ENCODE measurements at places on chromosomes 2 and 18. TPM values are rescaled to one million over a fixed set of nuclear protein-coding genes. Genes with fewer than 3 reads are reported as not detected.

Gene SRD5A2
- not detected for total RNA-seq

Gene COL6A3
- total RNA-seq = 3.4 TPM

Gene GREB1
- total RNA-seq = 41.7 TPM

Gene TOGARAM2
- total RNA-seq = 0.59 TPM

Gene SCYGR4
- total RNA-seq = not detected

Gene POTEC
- 0.07 TPM for total RNA-seq

Gene LAMA3
- total RNA-seq = 5.0 TPM

Gene C2orf15
- total RNA-seq = 5.5 TPM

Gene ABCG8
- not detected for total RNA-seq

Gene INPP5D
- 7.1 TPM for total RNA-seq

Gene CLEC4F
- total RNA-seq = not detected

Gene GALM
- 13.1 TPM for total RNA-seq

Gene DSG1
- not detected for total RNA-seq

Gene FNDC4
- 14.7 TPM for total RNA-seq

Gene IL1R2
- total RNA-seq = not detected

Gene ATP6V1B1
- not detected for total RNA-seq

Gene UCN
- total RNA-seq = not detected

Gene MYO1B
- total RNA-seq = 61.2 TPM

Gene EVA1A
- total RNA-seq = 4.3 TPM

Gene GBX2
- total RNA-seq = 0.89 TPM

Gene IGFBP2
- 322 TPM for total RNA-seq

Gene NRP2
- 37.8 TPM for total RNA-seq

Gene RAB12
- 42.1 TPM for total RNA-seq

Gene LBX2
- total RNA-seq = 0.55 TPM

Gene EMILIN1
- total RNA-seq = 2.9 TPM

Gene FRZB
- total RNA-seq = 4.7 TPM

Gene PAX8
- total RNA-seq = not detected

Gene PRKAG3
- not detected for total RNA-seq

Gene FZD7
- 246 TPM for total RNA-seq

Gene SATB2
- total RNA-seq = 5.1 TPM

Gene IL1R1
- total RNA-seq = 0.46 TPM

Gene L3MBTL4
- total RNA-seq = 2.4 TPM

Gene SLC8A1
- total RNA-seq = 3.2 TPM

Gene RNU2-63P
- 6.6 TPM for total RNA-seq

Gene DYSF
- total RNA-seq = 8.5 TPM

Gene TYW5
- 12.5 TPM for total RNA-seq

Gene HNRNPLL
- total RNA-seq = 69.3 TPM

Gene ANKRD62
- not detected for total RNA-seq

Gene REG1B
- not detected for total RNA-seq

Gene POTEI
- total RNA-seq = 0.20 TPM

Gene GNAL
- total RNA-seq = 18.2 TPM

Gene COLEC12
- 2.3 TPM for total RNA-seq

Gene ADAM23
- total RNA-seq = 21.3 TPM

Gene PGAP1
- 24.7 TPM for total RNA-seq

Gene CHRND
- total RNA-seq = not detected

Gene GRHL1
- total RNA-seq = 3.6 TPM

Gene PCARE
- not detected for total RNA-seq

Gene UPP2
- total RNA-seq = not detected

Gene DSG4
- total RNA-seq = not detected

Gene HYCC2
- 8.0 TPM for total RNA-seq

Gene GAREM1
- total RNA-seq = 9.2 TPM

Data from H1 (cell line).